ENCODE measurements at places on chromosomes 4 and X. TPM values are rescaled to one million over a fixed set of nuclear protein-coding genes. Genes with fewer than 3 reads are reported as not detected.

BGN gene
- total RNA-seq: not detected

SLITRK4 gene
- total RNA-seq: 3.8 TPM

GYG2 gene
- 7.2 TPM for total RNA-seq

DNA sequence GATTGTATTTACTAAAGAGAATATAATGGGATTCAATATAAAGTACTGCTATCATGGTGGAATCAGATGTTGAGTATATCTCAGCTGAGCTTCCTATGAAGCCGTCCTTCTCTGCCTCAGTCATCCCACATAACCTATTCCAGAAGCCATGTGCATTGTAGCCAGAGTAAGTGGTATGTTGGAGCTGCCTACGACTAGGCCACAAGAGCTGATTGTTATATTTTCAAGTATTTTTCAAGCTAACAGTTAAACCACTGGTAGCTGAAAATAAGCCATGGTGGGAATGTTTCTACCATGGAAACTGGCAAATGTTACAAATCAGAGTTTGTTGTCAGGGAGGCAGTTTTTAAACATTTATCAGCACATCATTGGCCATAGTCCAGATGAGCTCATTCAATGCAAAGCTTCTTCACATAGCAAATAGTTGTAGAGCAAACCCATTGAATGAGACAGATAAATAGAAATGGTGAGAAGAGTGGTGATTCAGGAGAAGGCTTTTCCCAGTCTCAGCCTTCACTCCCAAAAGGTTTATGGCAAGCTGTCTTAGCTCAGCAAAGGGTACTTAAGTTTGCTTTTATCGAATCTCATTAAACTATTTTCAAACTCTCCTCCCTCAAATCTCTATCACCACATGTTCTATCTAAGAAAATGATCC is 436.4 kb downstream of the PCDH19 start:
- no peak for DNase-seq

GRCh38 chr4:22522206-22522605 is 6.3 kb upstream of the ADGRA3 start:
- DNase-seq: no peak

GRCh38 chr4:142406917-142407501 is 439.1 kb downstream of the INPP4B start:
- no peak for DNase-seq

DNA sequence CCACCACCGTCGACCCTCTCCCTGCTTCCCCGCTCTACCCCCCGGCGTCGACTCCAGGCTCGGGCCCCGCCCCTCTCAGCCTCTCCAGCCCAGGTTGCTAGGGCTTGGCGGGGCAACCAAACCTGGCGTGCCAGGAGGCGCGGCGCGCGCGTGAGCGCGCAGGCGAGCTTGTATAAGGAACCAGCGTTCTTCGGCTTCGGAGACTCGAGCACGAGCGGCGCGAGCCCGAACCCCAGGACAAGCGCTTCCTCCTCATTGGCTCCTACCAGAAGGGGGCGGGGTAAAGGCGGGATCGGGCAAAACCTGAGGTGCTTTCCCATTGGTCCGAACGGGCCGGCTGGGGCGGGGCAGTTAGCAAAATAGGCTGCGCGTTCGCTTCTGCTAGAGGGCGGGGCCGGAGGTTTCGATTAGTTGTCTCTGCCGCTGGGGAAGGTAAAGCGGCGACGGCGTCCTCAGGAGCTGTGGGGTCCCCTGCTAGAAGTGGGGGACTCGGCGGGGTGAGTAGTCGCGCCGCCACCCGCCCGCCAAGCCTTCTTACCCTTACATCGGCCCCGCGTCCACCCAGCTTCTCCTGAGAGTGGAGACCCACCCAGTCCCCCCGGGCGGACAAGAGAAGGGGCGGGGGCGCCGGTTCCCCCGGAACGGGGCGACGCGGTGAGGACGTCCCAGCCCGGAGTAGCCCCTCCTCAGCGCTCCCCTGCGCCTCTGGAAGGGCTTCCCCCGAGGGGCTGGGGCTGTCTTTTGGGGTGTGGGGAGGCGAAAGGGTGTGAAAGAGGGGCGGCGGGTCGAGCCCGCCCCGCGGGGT is at the start of gene CDKL5:
Gene CDKL5, plus strand, starts transcription at position 410 of the 805 bp plus-strand sequence. CDS start 81,489 bp downstream, outside the sequence.
- DNase-seq: peak; percentile 96

GRCh38 chr4:103591841-103592240 is 127.9 kb downstream of the TACR3 start:
- no peak for DNase-seq

DNA sequence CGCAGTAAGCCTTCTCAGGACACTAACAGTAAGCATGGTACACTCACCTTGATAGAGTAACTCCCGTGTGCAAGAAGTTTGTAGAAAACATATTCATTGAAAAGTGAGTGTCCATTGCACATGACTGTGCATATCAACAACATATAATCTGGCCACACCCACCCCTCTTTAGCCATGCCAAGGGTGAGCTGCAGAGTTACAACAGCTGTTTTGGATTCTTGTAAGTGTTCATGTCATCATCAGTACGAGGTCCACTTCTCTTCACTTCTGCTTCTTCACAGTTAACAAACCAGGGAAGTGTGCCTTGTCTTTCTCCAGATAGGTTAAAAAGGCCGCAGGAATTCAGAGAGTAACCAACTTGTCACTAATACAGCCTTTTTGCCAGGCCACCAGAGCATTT is 116.6 kb downstream of the IRF2 start:
- no peak for DNase-seq

DNA sequence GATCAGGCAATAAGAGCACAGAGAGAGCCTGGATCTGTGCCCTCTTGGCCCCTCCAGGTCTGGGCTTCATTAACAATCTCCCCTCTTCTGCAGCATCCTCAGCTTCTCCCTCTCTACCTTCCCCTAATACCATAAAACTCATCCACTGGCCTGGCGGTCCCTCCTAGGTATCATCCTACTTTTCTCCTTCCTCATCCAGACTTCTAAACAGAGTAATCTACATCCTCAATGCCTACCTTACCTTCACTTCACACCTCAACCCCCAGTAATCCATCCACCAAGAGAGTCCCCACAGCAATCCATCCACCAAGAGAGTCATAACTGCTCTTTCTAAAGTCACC is 17.0 kb downstream of the FGFBP1 start:
- DNase-seq: no peak

DNA sequence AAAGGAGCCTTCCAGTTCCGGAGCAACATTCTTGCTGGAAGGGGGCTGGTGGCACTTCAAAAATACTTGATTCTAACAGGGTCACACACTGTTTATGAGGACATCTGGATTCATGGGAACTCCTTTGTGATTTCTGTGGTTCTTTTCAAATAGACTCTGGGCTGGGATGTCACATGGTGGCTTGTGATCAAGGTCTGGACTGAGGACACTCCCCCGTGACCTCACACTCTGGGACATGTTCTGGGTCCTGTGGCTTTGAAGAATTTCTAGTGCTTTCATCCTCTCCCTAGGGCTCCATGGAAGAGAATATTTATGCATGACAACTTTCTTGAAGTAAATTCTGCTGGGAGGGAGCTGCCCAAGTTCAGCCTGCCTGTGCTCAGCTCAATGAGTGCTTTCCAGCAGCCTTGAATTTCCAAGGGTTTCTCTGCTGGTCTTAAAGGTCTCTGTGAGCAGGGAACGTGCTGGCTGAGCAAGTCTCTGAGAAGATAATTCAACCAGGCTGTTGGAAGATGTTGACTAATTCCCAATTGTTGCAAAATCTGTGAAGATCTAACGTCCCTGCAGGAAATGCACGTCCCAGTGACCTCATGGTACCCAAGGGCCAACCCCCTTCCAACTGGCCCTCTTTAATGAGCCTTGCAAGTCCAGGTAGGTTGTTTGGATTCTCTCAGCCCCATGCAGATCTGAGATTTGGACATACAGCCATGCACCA is 36.3 kb downstream of the GPR143 start:
- no peak for DNase-seq

DNA sequence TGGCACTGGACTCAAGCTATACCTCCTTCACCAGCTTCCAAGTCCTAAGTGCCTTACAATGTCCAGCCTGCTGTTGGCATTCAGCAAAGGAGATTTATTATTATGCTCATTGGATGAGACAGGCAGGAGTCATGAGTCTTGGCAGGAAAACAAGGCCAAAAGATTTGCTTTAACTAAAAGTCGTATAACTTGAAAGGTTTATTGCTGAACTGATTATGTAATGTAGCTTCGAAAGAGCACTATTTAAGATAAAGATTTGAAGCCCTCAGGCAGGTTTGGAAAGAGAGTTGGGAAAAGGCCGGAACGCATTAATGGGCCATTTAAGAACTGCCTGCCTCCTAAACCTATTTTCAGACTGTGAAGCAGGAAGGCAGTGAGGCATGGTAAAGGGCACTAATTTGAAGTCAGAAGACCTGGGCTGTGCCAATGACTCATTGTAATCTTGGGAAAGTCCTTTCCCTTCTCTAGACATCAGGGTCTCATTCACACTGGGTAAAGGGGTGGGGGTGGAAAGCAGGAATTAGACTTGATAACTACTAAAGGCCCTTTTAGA is 280.5 kb upstream of the EDA2R start:
- no peak for DNase-seq
